ENCODE measurements at places on chromosomes 12 and 14.

GRCh38 chr12:47028981-47029708, 50.3 kb upstream of the PCED1B start:
- no peak for DNase-seq

DNA sequence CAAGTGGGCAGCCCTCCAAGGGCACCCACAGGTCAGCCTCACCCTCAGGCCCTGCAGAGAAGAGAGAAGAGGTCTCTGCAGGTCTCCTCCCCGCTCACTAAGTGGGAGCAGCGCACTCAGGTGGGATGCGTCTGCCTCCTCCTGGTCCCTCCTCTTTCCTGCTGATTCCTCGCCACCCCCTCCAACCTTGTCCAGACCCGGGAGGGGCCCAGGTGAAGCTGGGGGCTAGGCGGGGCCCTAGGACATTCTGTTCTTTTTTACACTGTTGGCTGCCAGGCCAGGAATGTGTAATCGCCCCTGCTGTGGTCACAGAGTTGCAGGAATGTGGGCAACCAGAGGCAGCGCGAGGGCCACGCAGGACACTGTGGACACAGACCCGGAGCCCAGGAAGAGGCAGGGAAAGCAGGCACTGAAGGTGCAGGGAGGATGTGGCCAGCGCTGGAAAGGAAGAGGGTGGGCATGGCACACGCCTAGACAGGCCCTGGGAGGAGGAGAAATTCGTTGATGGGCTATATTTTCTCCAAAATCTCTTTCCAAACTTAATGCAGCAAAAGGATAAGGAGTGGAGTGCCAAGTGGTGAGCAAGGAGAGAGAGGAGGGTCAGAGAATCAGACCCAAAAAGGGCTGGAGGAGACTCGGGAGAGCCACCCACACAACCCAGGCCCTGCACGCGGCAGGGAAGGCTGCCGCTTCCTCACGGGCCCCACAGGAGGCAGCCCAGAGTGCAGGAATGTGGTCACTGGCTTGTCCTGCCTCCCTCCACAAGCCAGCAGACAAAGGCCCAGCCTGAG, 911 bp upstream of the SCNN1A start:
- no peak for DNase-seq

DNA sequence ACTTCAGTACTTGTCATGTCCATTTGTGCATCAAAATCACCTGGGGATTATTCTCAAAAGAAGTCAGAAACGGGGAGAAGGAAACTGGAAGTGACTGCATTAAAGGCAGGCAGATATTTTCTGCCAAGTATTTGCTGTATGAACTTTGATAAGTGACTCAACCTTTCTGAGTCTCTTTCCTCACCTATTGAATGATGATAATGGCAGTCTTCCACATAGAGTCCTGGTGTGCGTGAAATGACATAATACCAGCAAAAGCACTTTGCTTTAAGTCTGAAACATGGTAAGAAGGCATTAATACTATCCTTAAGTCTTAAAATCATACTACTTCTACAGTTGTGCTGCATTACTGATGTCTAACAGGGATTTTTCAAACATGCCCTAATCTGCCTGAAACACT, 278.5 kb downstream of the ADAMTS20 start:
- no peak for DNase-seq

GRCh38 chr12:5966486-5967095, 21.5 kb upstream of the ANO2 start:
- DNase-seq: no peak

- no peak for DNase-seq
Observed at GRCh38 chr14:92997343-92998061, 74.6 kb downstream of the CHGA start.

DNA sequence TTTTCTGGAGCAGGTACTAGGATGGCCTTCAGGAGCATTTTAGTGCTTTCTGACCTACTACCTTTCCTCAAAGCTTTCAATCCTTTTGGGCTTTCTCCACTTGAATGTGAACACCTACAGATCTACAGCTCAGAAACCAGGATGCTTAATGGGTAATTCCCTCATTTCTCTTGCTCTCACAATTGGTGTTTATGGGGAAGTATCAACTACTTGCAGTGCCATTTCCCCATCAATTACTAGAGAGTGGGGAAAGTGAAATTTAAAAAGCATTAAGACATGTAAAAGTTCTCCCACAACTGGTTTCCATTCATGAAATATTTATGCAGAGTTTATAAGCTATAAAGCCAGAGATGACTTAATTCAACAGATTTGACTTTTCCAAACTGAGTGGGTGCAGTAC, 2.1 kb upstream of the YY1 start:
- DNase-seq: no peak

- no peak for DNase-seq
Observed at GRCh38 chr12:113244478-113244958, 23.3 kb downstream of the TPCN1 start.

GRCh38 chr12:1924996-1925683, 6.7 kb upstream of the CACNA2D4 start:
- no peak for DNase-seq

GRCh38 chr12:123238330-123238682, 5.1 kb downstream of the MTRFR start:
- no peak for DNase-seq

DNA sequence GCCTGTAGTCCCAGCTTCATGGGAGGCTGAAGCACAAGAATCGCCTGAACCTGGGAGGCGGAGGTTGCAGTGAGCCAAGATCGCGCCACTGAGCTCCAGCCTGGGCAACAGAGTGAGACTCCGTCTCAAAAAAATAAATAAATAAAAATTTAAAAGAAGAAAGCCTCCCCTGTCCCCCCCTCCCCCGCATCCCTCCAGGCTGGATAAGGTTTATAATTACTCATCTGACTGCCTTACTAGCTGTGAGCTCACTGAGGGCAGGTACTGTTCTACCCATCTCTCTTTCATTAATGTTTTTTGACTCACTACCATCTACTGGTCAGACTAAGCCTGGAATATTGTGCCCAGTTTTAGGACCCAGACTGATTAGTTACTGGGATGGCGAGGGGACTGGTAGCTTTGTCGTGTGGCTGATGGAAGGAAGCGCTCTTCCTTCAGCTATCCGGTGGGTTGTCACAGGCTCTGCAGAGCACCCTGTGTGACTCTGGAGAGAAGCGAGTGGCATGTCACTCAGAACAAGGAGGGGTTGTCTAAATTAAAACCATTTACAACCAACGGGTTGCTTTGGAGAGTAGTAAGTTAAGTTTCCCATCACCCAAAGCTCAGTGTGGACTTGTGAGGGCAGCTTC, 16.9 kb downstream of the EVL start:
- DNase-seq: no peak

- no peak for DNase-seq
Observed at GRCh38 chr12:121538699-121539061, 42.1 kb downstream of the KDM2B start.

- DNase-seq: no peak
Observed at GRCh38 chr12:2080604-2081003, 27.8 kb downstream of the CACNA1C start.

DNA sequence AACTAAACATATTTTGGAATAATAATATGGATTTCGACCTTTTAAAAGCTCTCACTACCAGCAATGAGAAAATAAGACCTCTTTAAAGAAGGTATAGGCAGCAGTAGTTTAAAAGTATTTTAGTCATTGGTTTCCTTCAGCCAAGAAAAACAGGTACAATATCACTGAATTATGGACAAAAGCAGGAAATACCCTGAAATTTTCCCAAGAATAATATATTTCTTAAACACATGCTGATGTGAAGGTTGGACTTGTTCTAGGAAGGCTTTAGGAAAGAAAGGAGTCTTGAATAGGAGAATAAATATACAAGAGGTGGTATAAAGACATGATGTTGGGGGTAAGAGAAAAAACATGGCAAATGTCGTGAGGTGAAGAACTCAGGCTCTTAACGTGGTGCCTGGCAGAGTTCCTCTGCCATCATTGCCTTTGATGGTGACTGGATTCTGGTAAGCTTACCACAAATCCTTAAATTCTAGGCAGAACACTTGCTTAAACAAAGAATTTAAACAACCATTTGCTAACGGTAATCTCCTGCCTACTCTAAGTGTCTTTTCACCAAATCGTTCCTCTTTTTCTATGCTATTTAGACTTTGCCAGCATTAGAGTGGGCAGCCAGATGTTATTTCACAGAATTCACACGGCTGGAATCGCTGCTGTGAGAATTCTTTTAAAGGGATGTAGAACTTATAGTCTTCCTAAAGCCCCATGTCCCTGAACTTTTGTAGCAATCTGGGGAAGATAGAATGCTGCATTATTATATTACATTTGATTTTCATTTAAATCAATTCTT, 11.9 kb upstream of the NUDT4 start:
- no peak for DNase-seq

- no peak for DNase-seq
Observed at GRCh38 chr12:97024393-97024792, 117.3 kb downstream of the NEDD1 start.

GRCh38 chr12:7581625-7582024, 78.0 kb upstream of the CD163 start:
- no peak for DNase-seq

GRCh38 chr12:79155683-79156082, 291.1 kb downstream of the SYT1 start:
- no peak for DNase-seq

GRCh38 chr12:52929538-52929937, 19.4 kb upstream of the KRT18 start:
- DNase-seq: no peak

DNA sequence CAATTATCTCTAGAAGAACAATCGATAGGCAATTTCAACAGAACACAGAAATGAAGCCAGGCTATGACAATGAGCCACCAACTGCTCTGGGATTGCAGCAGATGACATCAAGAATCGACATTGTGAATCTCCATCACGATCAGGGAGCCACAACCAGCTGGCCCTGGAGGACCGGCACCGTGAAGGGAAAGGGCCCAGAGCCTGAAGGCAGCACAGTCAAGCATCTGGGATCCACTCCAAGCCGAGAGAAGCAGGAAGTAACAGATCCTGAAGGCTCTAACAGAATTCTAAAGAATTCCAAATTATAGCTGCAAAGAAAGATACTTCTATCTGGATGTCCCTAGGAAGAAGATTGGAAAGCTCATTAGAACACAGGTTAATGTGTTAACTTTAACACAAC, 61.0 kb downstream of the LRRC74A start:
- DNase-seq: no peak

DNA sequence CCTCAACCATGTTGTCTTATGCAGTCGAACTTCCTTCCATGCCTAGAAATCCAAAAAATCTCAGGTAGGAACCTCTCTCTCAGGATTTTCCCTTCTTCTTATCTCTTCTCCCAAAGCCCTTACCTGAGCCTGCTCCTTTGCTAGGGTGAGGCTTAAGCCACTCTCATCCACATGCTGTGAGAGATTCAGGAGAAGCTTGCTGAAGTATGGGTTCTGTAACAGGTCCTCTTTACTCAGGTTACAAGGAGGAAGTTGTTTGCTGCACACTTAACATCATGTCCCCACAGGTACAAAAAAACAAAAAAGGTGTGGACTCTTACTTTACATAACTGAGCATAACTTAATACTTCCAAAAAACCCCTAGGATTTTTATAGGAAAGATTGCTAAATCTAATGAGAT, 4.5 kb downstream of the HAUS4 start:
- DNase-seq: no peak

- DNase-seq: no peak
Observed at GRCh38 chr12:48121522-48121921, 2.4 kb downstream of the PFKM start.

GRCh38 chr14:103680491-103681231, 34.6 kb downstream of the XRCC3 start:
- no peak for DNase-seq

DNA sequence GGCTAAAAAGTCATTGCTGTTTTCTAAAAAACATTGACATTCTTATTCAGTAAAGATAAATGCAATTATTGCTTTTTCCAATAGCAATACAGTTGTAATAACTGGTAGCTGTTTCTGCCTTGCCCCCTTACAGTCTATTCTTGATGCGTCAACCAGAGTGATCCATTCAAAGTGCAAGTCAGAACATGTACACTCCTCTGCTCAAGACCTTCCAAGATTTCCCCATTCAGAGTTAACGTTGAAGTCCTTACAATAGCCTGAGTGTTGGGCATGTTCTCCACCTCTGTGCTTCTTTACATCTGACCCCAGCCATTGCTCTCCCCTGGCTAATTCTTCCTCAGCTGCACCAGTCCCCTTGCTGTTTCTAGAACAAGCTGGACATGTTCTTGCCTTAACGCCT, 24.3 kb downstream of the VRK1 start:
- no peak for DNase-seq

- DNase-seq: no peak
Observed at GRCh38 chr12:40232602-40233001, 7.8 kb downstream of the LRRK2 start.

DNA sequence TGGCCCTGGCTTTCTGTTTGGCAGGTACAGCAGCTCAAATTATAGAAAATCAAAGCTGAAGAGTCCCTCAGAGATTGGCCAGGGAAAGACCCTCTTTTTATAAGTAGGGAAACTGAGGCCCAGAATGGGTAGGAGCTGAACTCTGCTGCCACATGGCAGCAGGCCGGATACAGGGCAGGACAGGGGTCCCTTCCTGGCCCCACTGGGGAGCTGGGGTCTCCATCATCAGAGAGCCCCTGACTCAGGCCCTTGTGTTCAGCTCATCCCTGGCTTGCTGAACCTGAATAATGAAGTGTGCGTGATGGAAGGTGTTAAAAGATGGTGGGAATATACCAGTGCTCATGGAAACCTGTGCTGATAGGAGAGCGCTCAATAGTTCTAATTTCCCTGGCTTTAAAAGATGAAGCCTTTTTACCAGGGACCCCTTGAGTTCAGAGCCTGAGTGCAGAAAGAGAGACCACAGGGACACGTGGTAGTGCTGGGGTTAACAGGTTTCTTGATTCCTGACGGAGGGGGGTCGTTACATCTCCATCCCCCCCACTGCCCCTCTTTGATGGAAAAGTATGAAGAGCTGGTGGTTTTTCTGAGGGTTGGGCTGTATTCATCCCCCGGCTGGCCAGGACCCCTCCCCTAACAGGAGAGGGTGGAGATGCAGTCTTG, 4.4 kb downstream of the DLK1 start:
- no peak for DNase-seq

GRCh38 chr14:93955850-93956481, 20.4 kb downstream of the ASB2 start:
- no peak for DNase-seq

GRCh38 chr12:131894313-131894860, at the start of gene ULK1:
TSS of gene ULK1 (plus strand) at chr12:131894622. CDS start at chr12:131895002, 380 bp downstream.
- DNase-seq: peak; percentile 85

DNA sequence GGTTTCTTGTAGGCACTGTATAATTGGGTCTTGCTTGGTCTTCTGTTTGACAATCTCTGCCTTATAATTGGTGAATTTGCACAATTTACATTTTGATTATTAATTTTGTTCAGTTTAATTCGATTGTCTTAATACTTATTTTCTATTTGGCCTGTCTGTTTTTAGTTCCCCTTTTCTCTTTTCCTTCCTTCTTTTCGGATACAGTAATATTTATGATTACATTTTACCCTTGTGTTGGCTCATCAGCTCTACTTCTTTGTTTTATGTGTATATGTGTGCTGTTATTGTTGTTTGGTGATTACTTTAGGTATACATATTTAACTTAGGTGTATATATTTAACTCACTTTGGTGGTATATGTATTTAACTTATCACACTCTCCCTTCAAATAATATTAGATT, 12.8 kb upstream of the BEGAIN start:
- no peak for DNase-seq

Measured in activated naive CD4-positive, alpha-beta T cell (primary cell).